ENCODE measurements at places on chromosomes 1 and 21.

GRCh38 chr1:53572815-53573173 lies 113.6 kb downstream of the DMRTB1 start:
- no peak for DNase-seq

DNA sequence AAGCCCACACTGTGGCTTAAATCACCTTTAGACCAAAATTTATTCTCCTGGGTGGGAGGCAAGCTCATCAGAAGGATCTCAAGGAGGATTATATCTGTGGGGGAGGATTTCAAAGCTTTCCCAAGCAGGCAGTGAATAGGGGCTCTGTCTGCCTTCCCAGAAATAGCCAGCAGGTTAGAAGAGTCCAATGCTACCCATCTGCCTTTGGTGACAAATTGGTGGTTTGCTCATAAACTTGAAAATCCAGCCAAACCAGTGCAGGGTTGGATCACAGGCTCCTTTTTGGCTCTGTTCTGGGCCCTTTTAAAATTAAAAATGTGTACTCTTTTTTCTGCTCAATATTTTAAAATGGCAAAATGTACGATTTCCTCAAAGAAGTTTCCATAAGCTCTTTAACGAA lies 118.9 kb upstream of the ZC3H11B start:
- no peak for DNase-seq

DNA sequence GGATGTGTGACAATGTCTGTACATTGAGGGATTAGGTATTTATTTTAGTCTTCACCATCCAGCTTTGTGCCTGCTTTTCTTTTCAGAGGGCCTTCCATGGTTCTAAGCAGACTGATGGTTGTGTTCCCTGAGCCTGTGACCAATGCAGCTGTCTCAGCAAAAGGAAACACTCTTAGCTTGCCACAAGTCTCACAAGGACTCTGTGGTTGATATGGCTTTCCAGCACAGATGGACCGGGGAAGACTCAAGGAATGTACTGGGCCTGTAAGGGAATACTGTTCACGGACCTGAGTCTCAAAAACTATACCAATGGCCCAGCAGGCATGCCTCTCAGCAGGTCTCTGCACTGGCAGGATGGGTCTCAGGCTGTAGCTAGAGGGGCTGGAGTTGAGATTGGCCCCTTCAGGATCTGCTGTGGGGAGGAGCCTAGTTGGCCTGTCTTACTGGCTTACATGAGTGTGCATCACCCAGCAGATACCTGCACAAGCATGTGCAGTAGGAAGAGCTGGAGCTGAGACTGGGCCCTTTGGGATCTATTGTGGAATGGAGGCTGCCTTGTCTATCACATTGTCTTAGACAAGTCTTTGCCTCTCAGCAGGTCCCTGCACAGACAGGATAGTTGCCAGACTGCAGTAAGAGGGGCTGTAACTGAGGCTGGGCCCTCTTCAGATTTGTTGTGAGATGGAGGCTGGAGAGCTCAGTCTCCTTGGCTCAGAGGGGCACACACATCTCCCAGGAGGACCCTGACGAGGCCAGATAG lies 52.0 kb upstream of the PDC start:
- DNase-seq = no peak

- no peak for DNase-seq
Measured at GRCh38 chr1:101267082-101267481, 30.3 kb downstream of the S1PR1 start.

- DNase-seq = no peak
Measured at GRCh38 chr21:39048064-39048463, 135.2 kb downstream of the PSMG1 start.

DNA sequence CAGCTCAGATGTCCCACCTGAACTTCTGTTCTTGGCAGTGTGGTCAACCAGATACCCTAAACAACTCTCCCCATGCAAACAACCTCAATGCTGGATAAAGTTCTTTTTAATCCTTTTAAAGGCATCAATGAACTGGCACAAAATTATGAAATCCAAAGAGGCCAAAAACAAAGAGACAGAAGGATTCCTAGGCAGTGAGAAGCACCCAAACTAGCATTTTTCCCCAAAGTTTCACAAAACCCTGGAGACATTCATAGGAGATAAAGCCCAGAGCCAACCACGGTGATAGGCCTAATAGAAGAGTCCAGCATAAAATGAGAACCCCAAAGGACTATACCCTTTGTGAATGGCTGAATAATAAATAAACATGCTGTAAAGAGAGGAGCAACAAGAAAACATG lies 50.7 kb downstream of the MATN1 start:
- no peak for DNase-seq

All from Panc1 (cell line).